ENCODE measurements at places on chromosomes 16 and 17.

DNA sequence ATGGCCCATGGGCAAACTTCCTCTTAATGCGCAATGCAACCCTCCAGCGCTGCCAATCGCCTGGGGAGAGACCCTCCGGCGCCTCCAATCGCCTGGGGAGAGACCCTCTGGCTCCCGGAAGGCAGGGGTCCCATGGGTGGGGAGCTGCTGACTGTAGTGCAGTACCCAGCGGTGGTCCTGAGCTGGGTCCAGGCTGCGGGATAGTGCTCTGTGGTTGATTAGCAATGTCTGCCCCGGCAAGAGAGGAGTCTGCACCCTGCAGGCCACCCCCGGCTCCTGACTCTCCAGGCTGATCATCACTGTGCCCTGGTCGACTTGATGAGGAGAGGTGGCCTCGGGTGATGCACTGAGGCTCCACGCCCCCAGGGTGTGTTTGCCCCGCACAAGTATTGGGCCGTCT is 44.6 kb upstream of the ZNF469 start:
- DNase-seq: no peak

DNA sequence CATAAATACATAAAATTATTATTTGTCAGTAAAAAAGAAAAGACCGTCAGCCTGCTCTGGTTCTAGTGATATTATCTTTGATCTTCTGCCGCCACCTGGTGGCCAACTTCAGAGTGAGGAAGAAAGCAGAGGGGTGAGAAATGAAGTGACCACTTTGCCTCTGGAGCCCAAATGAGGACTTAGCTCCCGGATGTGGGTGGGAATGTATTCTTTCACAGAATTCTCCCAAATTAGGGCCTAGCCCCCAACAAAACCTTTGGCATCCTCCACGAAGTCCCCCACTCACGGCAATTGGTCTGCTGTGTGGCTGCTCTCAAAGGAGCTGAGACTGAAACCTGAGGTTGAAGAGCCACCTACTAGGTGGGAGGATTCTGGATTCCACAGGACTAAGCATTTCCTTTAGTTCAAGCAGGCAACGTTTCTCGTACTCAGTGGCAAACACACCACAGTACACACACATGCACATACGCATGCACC is 4.9 kb upstream of the ZNF267 start:
- peak; percentile 90 for DNase-seq

- DNase-seq: no peak
Measured at GRCh38 chr17:75909812-75910274, 5.2 kb upstream of the MRPL38 start.

DNA sequence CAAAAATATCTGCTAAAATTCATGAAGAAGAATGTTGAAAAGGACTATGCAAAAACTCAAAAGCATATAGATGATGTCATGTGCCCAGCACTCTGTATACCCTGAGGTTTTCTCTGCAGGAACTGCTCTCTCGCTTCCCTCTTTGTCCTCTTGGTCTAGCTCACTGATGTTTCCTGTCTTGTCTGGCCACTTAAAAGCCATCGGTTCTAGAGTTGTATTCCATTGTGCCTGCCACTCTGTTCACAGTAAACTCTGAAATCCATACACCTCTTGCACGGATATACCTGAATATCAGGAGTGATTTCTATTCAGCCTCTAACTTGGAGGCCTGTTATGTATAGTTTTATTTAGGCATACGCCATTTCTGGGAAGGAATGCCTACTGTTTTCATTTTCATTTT is 101.0 kb upstream of the CNTNAP4 start:
- DNase-seq: no peak

DNA sequence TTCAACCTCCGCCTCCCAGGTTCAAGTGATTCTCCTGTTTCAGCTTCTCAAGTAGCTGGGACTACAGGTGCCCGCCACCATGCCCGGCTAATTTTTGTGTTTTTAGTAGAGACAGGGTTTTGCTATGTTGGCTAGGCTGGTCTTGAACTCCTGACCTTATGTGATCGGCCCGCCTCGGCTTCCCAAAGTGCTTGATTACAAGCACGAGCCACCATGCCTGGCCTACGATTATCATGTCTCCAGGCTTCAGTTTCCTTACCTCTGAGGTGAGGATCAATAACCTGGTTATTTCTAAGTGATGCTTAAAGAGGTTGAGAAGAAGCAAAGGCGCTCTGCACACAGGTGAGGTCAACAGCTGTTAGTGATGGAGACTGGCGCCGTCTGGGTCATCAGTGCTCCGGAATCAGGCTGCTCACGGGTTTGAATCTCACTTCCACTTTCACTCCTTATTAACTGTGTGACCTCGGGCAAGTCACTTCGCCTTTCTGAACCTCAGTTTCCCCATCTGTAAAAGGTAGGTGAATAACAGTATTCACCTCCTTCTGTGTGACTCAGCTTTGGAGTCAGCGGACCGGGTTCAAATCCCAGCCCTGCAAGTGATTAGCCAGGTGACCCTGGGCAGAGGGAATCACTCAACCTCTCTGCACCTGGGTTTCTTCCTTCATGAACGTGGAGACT is 745 bp upstream of the ABCC1 start:
- no peak for DNase-seq

- no peak for DNase-seq
Measured at GRCh38 chr16:73025856-73026210, 22.1 kb downstream of the ZFHX3 start.

DNA sequence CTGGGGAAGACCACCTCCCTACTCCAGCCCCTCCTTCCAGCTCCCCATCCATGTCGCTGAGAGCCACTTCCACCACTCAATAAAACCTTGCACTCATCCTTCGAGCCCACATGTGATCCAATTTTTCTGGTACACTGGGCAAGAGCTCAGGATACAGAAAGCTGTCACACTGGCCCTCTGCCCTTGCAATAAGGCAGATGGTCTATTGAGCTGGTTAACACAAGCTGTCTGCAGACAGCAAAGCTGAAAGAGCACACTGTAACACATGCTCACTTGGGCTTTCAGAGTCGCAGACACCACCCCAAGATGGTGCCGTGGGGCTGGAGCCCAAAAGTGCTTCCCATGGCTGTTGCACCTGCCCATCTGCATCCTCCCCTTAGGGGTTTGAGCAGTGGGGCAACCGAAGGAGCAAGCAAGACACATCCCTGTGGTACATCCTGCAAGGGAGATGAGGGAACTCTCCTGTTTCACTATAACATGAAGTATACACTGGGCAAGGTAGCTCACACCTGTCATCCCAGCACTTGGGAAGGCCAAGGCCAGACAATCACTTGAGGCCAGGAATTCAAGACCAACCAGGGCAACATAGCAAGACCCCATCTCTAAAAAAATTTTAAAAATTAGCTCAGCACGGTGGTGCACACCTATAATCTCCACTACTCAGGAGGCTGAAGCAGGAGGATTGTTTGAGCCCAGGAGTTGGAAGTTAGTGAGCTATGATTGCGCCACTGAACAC is 52.8 kb upstream of the C17orf78 start:
- DNase-seq: no peak

DNA sequence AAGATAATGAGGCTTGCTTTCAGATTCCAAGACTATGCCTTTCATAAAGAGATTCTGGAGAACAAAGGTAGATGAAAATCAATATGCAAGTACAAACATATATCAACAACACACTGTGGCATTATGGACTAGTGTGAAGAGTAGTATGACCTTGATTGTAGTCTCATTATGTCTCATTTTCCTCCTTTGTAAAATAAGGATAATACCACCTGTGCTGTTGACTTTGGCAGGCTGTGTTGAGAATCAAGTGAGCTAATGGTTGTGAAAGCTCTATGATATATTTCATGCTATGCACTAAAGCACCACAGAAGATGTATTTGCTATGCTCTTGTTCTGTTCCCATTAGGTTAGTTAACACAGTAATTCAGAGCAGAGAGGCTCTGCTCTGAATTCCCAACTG is 78.5 kb upstream of the NACA2 start:
- DNase-seq: no peak

DNA sequence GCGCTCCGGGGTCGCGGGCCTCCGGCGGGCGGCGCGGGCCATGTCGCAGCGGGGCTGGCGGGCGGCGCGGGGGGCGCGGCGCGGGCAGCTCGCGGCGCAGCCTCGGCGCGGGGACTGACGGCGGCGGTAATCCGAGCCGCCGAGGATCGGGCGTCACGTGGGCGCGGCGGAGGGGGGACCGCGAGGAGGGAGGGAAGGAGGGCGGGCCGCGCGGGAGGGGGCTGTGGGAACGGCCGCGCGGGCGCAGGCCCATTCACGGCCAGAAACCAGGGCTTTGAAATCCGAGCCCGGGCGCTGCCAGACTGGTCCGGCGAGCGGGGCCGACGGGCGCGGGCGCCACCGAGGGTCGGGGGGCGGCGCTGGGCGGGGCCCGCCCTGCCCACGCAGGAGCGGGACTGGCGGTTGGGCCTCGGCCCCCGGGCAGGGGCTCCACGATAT is at the start of gene MTSS2:
Gene MTSS2, minus strand, starts transcription at position 116 of the 438 bp plus-strand sequence. CDS start 262 bp downstream, outside the sequence.
- DNase-seq: no peak

All from activated CD8-positive, alpha-beta memory T cell treated with anti-CD3 and anti-CD28 coated beads, Interleukin-2, amount 50 U/mL, for 48 hours (primary cell).